CD4-positive, CD25-positive, alpha-beta regulatory T cell (primary cell): ENCODE measurements at places on chromosomes 7 and 10. TPM values are rescaled to one million over a fixed set of nuclear protein-coding genes. Genes with fewer than 3 reads are reported as not detected.

The PRPS1L1 gene
- total RNA-seq = not detected

The SKIDA1 gene
- total RNA-seq = 0.10 TPM

The PTN gene
- total RNA-seq = not detected

The PODXL gene
- total RNA-seq = 0.89 TPM

The FBXO24 gene
- total RNA-seq = not detected

The CALD1 gene
- 3.9 TPM for total RNA-seq

The DBNL gene
- total RNA-seq = 104 TPM

The SFMBT2 gene
- 21.2 TPM for total RNA-seq

The PTPN20 gene
- not detected for total RNA-seq

The ADCY1 gene
- total RNA-seq = not detected

The OR2A12 gene
- not detected for total RNA-seq

The DNAJB9 gene
- 53.3 TPM for total RNA-seq

The ZCWPW1 gene
- 4.0 TPM for total RNA-seq

The GJC3 gene
- total RNA-seq = 0.35 TPM

The FBXL13 gene
- total RNA-seq = not detected

The GPR85 gene
- not detected for total RNA-seq

The IDI2 gene
- not detected for total RNA-seq

The C10orf105 gene
- total RNA-seq = 0.52 TPM

The SH2B2 gene
- total RNA-seq = 0.89 TPM

GRCh38 chr7:113263749-113264148 lies 145.4 kb upstream of the SMIM30 start:
- no peak overlapping the region for H3K4me3 ChIP-seq
- no peak overlapping the region for H3K27ac ChIP-seq
- no peak for DNase-seq
- H3K36me3 ChIP-seq = no peaks in the 10 kb centered on the region

GRCh38 chr10:121570315-121570714 lies 27.9 kb downstream of the FGFR2 start:
- no peak overlapping the region for H3K4me3 ChIP-seq
- H3K36me3 ChIP-seq = no peaks in the 10 kb centered on the region
- H3K27ac ChIP-seq = no peak overlapping the region

DNA sequence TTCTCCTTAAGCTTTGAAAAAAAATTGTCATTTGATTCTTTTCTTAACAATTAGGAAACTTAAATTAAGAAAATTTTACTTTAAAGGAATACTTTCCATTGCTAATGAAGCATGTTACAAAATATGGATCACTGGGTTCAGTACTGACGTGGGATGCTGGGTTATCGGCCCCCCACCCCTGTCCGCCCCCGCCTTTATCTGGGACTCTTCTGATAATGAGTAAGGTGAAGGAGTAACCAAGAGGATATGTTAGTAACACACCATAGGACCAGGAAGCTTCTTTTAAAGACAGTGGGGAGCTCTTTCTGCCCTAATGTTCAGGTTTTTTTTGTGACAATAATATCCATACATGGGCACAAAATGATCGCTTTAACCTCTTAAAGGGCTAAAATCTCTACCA lies 29.7 kb downstream of the BEND7 start:
- no peak overlapping the region for H3K4me3 ChIP-seq
- H3K27me3 ChIP-seq = no peaks in the 10 kb centered on the region
- H3K27ac ChIP-seq = no peak overlapping the region

DNA sequence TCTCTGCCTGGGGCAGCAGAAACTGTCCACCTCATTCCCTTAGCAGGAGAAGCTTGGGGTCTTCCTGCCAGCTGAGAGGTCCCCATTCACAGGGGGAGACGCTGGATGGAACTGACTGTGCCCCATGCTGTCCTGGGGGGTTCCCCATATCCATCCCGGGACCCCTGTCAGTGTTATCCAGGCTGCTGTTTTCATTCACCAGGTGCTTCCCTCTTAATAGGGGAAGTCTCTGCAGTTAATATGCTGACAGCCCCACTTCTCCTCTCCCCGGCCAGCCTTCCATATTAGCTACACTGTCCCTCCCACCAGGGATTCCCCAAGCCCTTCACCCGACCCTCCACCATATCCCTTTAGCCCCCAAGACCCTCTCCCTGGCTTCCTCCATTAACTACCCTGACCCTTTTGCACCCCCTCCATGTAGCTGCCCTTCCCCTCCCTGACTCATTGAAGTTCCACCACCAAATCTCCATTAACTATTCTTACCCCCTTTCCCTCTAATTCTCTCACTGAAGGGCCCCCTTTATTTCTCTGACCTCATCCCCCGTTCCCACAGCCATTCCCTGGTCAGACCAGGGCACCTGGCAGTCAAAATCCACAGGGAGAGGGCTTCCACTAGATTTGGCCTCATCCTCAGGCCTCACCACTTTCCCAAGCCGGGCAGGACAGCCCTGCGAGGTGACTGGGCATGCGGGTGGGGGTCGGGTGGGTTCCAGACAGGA lies 92.0 kb upstream of the PAX2 start:
- peaks cover 32% of the 10 kb centered on the region for H3K27me3 ChIP-seq
- H3K27ac ChIP-seq = no peak overlapping the region
- H3K4me1 ChIP-seq = peaks cover 30% of the 10 kb centered on the region
- no peak overlapping the region for H3K4me3 ChIP-seq
- DNase-seq = no peak

GRCh38 chr7:94011714-94012353 lies 7.7 kb upstream of the BET1 start:
- H3K4me1 ChIP-seq = no peaks in the 10 kb centered on the region
- H3K36me3 ChIP-seq = no peaks in the 10 kb centered on the region
- H3K4me3 ChIP-seq = no peak overlapping the region
- no peak overlapping the region for H3K27ac ChIP-seq
- no peak for DNase-seq

GRCh38 chr10:44922021-44922420 lies 10.9 kb downstream of the TMEM72 start:
- DNase-seq = no peak
- H3K4me3 ChIP-seq = no peak overlapping the region
- H3K27ac ChIP-seq = no peak overlapping the region
- no peaks in the 10 kb centered on the region for H3K36me3 ChIP-seq
- H3K27me3 ChIP-seq = peaks cover 3% of the 10 kb centered on the region

DNA sequence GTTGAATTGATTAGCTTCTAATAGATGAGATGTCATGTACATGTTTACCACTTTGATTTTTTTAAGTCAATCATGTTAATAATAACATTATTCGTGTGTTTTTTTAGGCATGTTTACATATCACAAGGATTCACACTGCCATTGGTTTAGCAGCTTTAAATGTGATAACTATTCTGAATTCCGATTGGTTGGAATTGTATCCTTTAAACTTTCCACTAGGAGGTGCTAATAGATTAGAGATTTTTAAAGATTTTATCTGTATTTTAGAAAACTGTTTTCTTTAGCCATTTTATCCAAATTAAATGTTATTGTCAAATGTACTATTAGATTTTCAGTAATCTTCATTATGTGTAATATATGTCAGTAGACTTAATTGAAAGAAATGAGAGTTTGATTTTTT lies 83.2 kb downstream of the HECTD2 start:
- no peak overlapping the region for H3K27ac ChIP-seq
- no peaks in the 10 kb centered on the region for H3K36me3 ChIP-seq
- DNase-seq = no peak
- no peak overlapping the region for H3K4me3 ChIP-seq
- no peaks in the 10 kb centered on the region for H3K27me3 ChIP-seq
- no peaks in the 10 kb centered on the region for H3K4me1 ChIP-seq

- no peak overlapping the region for H3K27ac ChIP-seq
- DNase-seq = no peak
- H3K27me3 ChIP-seq = no peaks in the 10 kb centered on the region
- H3K4me1 ChIP-seq = no peaks in the 10 kb centered on the region
- no peak overlapping the region for H3K4me3 ChIP-seq
Measured at GRCh38 chr10:117298219-117298618, 57.3 kb downstream of the SLC18A2 start.

GRCh38 chr10:49463605-49464004 lies 67.7 kb upstream of the DRGX start:
- no peaks in the 10 kb centered on the region for H3K27me3 ChIP-seq
- peaks cover 58% of the 10 kb centered on the region for H3K36me3 ChIP-seq
- H3K4me1 ChIP-seq = no peaks in the 10 kb centered on the region
- DNase-seq = no peak
- no peak overlapping the region for H3K27ac ChIP-seq
- H3K4me3 ChIP-seq = no peak overlapping the region

DNA sequence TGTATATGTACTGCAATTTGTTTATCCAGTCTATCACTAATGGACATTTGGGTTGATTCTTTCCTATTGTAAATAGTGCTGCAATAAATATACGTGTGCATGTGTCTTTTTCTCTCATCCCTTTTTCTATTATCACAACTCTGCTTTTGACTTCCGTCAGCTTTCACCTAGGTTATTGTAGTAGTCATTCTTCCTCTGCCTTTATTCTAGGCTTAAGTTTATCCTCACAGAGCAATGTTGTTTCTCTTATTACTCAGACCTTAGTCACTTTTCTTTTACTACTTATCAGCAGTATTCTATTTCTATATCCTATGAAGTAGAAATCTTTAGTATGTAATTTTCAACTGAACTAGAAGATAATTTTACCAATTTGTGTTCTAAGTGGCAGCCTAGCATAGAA lies 175.3 kb upstream of the SEMA3E start:
- no peak overlapping the region for H3K27ac ChIP-seq
- no peaks in the 10 kb centered on the region for H3K4me1 ChIP-seq
- H3K27me3 ChIP-seq = no peaks in the 10 kb centered on the region
- H3K36me3 ChIP-seq = no peaks in the 10 kb centered on the region
- H3K4me3 ChIP-seq = no peak overlapping the region

DNA sequence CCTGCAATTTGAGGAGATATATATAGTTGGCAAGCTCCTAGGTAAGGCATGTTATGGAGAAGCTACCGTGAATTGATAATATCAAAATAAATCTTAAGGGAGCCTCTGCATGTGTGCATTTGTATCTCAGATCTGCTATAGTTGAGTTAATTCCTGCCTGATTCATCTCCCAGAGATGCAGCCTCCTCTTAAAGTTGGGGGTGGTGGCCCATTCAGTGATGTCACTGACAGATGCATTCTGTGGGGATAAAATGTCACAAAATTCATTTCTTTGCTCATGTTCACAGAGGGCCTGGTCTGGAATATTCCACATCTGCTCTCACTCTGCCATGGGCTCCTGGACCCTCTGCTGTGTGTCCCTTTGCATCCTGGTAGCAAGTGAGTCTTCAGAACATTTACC lies 185.8 kb upstream of the PRSS1 start:
- no peaks in the 10 kb centered on the region for H3K36me3 ChIP-seq
- no peak overlapping the region for H3K4me3 ChIP-seq
- no peaks in the 10 kb centered on the region for H3K4me1 ChIP-seq
